ENCODE measurements at places on chromosomes 1 and 21.

DNA sequence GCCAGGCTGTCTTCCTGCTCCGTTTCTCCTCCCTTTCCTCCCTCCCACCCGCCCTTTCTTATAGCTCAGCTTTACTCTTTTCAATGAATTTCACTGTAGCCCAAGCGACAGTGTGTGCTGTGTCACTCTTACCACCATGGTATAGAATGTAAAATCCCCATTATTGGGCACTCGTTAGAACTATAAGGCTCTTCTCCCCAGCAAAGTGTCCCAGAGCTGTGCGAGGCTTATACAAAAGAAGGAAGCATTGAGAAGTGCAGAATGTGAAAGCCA lies 192.5 kb downstream of the CACNA1E start:
- no peak for DNase-seq

- no peak for DNase-seq
Measured at GRCh38 chr1:64650411-64650810, 94.5 kb upstream of the RAVER2 start.

DNA sequence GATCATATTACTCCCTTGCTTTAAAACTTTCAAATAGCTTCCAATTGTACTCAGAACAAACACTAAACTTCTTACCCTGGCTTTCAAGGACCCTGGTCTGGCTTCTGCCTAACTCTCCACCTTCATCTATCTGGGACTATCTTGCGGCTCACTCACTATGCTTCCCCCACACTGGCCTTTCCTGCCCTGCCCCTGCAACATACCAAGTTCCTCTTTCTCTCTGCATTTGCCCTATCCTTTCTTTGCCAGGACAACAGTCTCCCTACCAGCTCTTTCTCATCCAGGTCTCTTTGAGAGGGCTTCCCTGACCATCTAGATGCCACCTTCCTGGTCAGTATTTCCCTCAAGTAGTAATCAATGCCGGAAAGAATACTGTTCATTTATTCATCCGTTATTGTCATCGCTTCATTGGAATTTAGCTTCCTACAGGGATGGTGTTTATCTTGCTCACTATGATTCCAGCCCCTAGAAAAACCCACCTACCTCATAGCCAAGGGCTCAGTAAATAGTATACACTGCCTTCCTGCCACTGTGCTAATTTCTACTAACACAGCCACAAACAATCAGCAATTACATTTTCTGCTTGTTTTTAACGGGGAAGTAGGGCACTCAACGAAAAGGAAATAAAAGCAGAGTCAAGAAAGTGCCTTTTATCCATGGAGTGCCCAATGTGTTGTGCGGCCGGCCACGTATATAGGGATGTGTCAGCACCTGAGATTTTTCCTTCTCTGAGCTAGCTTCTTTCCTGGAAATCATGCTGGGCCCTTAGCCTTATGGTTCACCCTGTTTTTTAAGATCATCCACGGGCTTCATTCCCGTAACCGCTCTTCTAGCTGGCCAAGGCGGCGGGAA lies 521 bp upstream of the CDC7 start:
- DNase-seq = no peak

- DNase-seq = no peak
Measured at GRCh38 chr21:46116189-46116775, 18.4 kb downstream of the COL6A2 start.

GRCh38 chr1:61606448-61607312 lies 118.3 kb downstream of the TM2D1 start:
- no peak for DNase-seq

DNA sequence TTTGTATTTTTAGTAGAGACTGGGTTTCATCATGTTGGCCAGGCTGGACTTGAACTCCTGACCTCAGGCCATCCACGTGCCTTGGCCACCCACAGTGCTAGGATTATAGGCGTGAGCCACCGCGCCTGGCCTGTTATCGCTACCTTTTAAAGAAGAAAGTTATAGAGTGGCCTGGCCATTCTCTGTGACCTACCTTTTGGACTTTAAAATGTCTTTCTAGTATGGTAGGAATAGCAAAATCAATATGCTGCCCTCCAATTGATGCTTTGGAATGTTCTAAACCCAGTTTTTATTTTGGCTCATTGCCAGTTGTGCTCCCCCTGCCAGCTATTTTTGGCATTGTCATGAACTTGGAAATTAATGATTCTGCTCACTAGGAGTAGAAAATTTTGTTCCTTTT lies 19.9 kb downstream of the HIPK1 start:
- DNase-seq = no peak

DNA sequence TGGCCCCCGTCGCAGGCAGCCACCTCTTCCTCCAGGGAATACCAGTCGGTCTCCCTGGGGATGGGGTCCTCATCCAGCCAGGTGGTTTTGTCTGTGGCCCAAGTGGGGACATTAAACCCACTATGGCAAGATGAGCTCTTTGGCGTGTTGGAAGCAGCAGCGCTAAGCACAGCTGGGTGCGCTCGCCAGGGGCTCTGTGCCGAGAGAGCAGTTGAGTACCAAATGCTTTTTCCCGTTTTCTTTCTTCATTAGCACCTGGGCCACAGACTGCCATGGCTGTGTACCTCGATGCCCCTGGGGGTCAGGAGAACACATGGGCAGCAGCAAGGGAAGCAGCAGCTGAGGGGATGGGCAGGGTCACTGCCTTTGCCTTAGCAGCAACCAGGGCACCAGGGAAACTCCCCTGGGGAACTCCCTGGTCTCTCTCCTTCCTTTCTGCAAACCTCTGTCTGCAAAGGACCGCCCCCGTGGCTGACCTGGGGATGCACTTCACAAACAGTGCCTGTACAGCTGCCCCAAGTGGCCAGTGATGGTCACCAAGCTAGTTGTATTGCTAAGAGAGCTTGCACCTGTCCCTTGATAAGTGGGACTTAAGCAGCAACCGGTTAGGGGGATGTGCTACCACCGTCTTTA lies 31.1 kb downstream of the EDARADD start:
- peak; percentile 30 for DNase-seq

- no peak for DNase-seq
Measured at GRCh38 chr21:34576041-34576511, 38.8 kb downstream of the RCAN1 start.

GRCh38 chr1:65050735-65051134 lies 84.4 kb upstream of the JAK1 start:
- no peak for DNase-seq

DNA sequence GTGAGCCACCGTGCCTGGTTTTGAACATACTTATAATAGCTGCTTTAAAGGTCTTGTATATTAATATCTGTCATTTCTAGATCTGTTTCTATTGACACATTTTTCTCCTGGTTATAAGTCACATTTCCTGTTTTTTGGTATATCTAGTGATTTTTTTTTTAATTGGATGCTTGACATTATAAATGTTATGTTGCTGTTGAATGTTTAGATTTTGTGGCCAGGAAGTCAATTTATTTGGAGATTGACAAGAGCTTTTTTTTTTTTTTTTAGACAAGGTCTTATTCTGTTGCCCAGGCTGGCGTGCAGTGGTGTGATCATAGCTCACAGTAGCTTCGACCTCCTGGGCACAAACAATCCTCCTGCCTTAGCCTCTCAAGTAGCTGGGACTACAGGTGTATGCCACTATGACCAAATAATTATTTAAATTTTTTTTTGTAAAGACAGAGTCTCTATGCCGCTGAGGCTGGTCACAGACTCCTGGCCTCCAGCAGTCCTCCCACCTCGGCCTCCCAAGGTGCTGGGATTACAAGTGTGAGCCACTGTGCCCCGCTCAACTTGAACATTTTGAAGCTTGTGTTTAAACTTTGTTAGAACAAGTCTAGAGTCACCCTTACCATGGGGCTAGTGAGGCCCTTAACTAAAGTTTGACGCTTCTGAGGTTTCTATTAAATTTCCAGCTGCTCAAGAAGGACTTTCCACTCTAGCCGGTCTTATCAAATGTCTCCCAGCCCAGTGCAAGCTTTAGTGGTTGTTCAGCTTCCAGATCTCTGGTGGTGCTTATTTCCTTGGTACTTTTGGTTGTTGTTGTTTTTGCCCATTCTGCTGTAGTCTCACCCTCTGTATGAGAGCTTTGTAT lies 8.6 kb upstream of the CHI3L2 start:
- DNase-seq = no peak

DNA sequence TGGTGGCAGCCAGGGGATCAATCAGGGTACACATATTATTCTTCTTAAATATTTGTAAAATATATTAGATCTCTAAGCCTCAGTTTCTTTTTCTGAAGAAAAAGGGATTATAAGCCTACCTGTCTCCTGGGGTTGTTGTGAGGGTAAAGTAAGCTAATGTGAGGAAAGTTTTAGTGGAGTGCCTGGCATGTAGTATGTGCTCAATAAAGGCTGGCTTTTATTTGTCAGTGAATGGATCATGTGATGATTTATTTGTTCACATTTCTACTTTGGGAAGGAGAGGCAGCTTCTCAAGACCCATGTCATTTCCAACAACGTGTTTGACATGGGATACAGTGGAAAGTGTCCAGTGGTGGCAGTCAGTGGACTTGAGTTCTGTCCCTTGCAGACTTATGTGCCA lies 12.4 kb upstream of the RBM15 start:
- no peak for DNase-seq

DNA sequence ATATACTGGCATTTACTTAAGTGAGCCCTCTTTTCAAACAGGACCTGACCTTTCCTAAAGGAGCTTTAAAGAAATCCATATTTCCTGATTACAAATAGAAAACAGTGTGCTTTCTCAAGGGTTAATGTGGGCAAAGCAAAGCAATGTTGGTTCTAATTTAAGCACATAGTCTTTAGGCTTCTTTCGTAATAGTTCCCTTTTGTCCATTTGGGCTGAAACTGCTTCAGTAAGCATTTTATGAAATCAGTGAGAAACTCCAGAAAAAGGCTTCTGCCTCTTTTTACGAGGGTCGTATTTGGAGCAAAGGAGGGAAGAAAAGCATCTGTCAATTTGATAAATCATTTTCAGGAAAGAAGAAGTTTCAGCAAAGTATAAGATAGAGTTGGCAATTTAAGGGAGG lies 331.2 kb downstream of the KIF26B start:
- DNase-seq = no peak

DNA sequence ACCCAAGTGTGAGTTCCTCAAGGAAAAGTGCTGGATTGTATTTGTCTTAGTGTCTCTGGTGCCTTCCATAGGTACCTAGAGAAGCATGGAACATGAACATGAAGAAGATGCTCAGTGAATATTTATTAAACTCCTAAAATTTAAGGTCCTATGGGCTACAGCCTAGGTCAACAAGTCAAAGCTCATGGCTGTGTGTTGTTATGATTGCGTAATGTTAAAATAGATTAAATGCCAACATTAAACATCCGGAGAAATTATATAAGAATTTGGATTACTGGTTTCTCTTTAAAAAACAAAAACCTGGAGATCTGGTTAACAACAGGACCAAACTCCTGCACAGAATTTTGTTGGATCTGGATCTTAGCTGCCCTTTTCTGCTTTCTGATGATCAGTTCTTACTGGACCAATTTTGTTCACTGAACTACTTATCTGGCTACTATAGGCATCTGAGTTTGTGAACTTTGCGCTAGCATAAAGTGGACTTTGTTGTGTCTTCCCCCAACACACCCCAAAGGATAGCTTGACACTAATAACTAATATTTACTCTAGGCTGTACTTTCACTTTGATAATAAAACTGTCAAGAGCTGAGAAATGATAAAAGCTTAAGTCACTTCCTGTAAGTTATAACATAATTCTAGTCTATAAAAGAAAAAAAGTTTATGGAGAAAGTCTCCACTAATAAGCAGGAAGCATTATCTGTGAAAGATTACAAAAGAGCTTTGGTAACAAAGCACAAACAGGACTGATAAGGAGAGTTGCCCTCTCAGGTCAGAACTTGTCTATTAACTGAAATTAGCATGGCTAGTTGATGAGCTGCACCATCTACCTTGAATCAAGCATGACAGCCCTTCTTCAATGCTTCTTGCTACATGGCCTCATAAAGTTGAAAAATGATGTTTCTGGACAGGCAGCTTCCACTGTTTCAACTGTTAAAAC lies 20.7 kb downstream of the F5 start:
- no peak for DNase-seq

DNA sequence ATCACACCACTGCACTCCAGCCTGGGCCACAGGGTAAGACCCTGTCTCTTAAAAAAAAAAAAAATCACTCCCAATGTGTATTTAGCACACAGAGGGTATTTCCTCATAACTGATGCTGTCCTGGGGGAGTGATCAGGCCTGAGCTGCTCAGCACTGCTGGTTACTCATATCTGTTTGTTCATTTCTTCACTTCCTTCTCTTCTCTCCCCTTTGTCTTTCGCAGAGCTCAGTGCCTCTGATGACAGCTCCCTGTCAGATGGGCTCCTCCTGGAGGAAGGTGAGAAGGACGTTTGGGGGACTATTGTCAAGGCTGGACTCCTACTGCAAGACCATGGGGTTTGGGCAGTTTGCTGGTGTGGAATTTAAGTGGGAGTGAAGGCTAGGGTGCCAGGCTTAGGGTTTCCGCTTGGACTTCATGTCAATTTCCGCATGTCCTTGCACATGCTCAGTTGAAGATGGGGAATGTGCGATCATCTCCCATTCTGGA lies 13.0 kb downstream of the INAVA start:
- DNase-seq = no peak

- DNase-seq = peak; percentile 58
Measured at GRCh38 chr1:38489844-38490270, 369.7 kb downstream of the RRAGC start.

GRCh38 chr1:84972377-84972987 lies 24.4 kb downstream of the MCOLN2 start:
- no peak for DNase-seq

- no peak for DNase-seq
Measured at GRCh38 chr1:234782105-234782751, 172.2 kb upstream of the IRF2BP2 start.

DNA sequence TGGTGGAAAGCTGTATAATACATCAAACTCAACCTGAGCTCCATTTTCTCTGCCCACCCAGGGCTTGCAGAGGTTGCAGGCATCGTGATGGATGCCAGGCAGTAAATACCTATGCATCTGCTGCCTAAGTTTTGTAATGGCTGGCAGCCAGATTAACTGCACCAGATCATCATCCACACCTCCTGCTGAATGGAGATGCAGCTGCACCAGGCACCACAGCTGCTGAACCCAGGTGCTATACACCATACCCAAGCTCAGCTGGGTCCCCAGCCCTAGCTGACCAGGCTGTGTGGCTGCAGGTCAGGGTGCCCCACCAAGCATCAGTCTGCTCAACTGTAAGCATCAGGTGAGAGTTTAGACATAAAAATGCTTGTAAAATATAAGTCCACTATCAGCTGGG lies 6.7 kb upstream of the SNAPIN start:
- DNase-seq = no peak

Data from Calu3 (cell line).